Gastrocnemius medialis (tissue), 4 donors: ENCODE measurements at places on chromosomes 7 and 10.

DNA sequence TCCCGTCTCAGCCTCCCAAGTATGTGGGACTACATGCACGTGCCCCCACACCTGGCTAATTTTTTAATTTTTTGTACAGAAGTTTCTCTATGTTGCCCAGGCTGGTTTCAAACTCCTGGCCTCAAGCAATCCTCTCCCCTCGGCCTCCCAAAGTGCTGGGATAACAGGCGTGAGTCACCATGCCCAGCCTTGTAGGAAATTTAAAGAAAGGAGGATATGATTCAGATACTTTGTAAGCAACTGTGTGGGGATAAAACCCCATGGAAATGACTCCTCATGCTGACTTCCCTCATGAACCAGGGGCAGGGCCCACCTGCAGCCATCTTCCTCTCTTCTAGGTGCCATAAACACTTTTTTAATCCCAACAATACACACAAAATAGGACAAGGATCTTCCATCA lies 50.2 kb downstream of the APBB1IP start:
- no peak for DNase-seq

DNA sequence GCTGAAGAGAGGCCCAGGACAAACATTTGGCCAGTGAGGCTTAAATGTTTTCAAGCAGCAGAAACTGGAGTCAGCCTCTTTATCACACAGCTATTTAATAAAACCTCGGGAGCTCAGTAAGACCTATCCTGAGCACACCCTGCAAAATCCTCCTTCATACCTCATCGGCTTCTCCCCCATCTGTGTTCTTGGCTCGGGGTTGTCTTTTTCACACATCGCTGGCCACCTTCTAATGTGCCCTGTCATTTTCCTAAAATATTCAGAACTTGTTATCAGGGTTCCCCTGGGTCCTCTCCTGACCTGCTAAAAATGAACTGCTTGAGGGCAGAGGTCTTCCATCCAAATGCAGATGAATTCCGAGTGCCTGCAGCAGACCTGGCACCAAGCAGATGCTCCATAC lies 310.3 kb upstream of the AKR1E2 start:
- no peak for DNase-seq

GRCh38 chr10:34618611-34619010 lies 196.5 kb downstream of the PARD3 start:
- no peak for DNase-seq

DNA sequence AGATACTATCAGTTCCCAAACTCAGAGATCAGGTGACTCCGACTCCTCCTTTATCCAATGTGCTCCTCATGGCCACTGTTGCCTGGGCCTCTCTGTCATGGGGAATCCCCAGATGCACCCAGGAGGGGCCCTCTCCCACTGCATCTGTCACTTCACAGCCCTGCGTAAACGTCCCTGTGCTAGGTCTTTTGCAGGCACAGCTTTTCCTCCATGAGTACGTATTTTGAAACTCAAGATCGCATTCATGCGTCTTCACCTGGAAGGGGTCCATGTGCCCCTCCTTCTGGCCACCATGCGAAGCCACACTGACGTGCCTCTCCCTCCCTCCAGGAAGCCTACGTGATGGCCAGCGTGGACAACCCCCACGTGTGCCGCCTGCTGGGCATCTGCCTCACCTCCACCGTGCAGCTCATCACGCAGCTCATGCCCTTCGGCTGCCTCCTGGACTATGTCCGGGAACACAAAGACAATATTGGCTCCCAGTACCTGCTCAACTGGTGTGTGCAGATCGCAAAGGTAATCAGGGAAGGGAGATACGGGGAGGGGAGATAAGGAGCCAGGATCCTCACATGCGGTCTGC lies 162.2 kb downstream of the EGFR start:
- DNase-seq, result no peak

- no peak for DNase-seq
Measured at GRCh38 chr7:155816996-155817395, 4.7 kb upstream of the SHH start.

DNA sequence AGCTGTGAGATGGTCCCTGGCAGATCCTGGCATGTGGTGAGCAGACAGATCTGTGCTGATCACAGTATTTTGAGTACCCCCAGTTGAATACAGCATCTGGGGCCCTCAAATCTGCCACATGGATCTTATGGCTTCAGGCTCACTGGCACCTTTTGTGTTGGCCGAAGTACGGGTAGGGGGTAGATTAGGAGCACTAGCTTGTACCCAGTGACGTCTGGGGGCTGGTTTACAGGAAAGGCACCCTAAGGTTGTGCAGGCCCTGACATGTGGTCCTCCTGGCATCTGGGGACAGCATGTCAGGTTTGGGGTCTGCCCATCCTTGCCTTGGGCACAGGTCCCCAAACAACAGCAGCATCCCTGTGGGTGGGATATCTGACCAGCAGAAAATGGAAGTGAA lies 53.2 kb downstream of the SYPL1 start:
- no peak for DNase-seq

DNA sequence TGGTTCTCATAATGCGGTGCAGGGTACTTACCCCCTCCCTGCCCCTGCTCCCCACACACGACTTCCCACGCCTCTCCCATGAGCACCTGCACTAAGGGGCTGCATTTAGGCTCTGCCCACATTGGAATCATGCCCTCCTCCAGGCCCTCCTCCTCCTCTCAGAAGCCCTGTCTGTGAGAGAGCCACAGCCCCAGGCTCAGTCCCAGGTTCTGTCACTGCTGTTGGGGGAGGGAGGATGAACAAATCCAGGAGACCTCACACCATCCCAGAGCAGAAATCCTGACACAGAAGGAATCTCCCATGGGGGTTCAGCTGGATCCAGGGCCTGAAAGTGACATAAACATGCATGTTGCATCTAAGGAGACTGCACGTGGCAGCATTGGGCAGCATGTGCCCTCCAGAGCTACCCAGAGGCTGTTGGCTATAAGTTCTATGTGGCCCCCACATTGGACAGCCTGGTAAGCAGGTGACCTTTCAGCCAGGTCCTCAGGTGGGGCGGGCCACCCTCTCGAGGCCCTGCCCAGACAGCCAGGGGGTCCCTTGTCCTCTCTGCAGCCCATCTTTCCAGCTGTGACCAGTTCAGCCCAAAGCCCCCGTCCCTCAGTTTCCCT lies 1.6 kb upstream of the PILRA start:
- DNase-seq, result no peak

DNA sequence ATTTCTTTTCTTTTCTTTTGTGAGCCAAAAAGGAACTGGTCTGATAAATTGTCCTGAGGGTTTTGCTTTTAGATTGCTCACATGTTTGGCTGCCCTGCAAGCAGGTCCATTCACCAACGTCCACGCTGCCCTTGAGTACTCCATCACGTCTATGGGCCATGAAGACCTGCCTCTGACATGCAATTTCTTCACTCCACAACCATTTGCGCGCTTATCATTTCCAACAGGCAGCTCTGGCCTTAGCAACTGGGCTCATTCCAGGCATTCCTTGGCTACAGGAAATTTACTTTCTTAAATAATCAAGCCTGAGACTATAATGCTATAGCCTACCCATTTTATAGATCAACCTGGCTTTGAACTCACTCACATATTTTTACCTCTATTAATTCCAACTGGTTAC lies 408.3 kb upstream of the C7orf33 start:
- DNase-seq, result no peak

DNA sequence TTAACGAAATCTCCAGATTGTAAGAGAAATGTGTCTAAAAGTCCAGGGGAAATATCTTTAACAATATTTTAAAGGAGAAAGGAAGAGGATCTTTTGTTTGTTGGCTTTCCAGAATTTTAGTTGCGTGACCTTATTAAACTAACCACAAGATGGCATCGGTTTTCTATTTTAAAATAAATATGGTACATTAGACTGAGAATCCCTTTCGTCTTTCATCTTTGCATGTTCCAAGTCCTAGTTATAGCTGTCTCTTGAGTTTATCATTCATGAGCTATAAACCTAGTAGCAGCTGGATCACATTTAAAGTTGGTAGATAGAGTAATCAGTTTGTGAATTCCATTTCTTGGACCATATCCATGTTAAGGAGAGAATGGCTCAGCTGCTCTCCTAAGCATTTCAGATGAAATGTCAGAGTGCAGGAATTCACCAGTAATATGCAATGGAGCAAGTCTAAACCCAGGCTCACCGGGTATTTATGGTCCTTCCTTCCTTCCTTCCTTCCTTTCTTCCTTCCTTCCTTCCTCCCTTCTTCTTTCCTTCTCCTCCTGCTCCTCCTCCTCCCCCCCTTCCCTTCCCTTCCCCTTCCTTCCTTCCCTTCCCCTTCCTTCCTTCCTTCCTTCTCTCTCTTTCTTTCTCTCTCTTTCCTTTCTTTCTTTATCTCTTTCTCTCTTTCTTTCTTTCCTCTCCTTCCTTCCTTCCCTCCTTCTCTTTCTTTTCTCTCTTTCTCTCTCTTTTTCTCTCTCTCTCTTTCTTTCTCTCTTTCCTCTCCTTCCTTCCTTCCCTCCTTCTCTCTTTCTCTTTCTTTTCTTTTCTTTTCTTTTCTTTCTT lies 57.8 kb upstream of the RAB18 start:
- no peak for DNase-seq

DNA sequence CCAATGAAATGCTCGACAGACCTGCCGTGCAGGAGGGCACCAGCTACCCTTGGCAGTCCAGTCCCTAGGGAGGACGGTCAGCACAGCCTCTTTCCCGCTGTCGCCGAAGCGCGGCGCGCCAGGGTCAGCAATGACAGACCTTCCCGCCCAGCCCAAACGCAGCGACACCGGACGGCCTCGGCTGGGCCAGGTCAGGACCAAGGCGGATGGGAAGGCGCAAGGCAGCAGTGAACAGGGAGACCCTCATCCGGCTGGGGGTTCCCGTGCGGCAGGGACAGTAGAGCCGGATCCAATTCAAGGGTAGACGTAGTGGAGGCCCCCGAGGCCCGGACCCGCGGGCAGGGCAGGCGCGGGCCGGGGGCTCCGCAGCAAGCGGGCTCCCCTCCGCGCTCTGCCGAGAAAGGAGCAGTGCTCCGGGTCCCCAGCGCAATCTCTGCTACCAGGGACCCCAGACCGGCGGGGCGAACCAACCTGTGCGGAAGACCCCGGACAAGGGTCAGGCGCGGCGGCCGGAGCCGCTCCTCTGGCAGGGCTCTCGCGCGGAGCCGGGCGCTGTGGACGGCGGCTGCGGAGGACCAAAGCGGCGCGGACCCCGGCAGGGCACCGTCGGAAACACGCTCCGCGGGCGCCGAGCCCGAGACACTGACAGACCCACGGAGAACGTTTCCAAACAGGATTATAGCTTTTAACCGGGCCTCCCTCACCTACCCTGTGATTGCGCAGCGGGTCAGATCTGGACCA lies at the start of gene SEC31B:
SEC31B (minus strand) TSS at position 551 of the 741 bp plus-strand sequence. CDS start 2,909 bp downstream, outside the sequence.
- DNase-seq, result peak; percentile 67

DNA sequence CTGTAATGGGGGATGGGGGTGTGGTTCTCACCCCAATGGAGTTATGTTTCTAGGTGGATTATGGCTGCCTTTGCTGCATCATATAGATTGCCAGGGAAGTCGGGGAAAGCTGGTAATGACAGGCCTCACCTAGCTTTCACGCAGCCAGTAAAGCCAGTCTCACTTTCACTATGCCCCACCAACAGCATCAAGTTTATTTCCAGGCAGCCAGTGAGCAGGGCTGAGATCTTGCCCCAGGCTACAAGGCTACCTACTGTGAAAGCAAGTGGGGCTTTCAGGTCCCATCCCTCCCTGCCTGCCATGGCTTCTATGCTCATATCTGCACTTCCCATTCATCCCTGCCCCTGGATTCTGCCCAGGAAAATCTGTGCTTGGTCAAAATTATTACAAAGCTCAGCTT lies 61.7 kb upstream of the NXPH1 start:
- no peak for DNase-seq

- no peak for DNase-seq
Measured at GRCh38 chr10:86020134-86020533, 346.5 kb downstream of the GRID1 start.
